ENCODE measurements at places on chromosomes 1 and 21.

- DNase-seq: no peak
Observed at GRCh38 chr1:17611991-17612390, 72.5 kb downstream of the ARHGEF10L start.

GRCh38 chr1:178442925-178443324 is 53.8 kb downstream of the CLEC20A start:
- DNase-seq: no peak

DNA sequence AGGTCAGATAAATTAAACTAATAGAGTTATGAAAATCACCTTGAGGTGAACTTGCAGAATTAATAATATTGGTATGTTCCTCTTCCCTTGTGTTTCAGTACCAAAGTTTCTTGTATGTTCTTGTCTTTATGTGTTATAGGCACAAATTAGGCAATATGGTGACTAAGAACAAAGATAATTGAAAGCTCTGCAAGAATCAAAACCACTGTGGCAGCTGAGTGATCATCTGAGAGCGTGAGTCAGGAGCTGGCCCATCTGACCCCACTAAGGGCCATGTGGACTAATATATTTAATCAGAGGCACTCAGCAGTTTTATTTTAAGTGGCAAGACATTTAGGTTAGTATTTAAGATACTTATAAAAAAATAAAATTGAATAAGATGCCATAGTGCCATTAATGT is 12.8 kb upstream of the CASQ2 start:
- DNase-seq: no peak

DNA sequence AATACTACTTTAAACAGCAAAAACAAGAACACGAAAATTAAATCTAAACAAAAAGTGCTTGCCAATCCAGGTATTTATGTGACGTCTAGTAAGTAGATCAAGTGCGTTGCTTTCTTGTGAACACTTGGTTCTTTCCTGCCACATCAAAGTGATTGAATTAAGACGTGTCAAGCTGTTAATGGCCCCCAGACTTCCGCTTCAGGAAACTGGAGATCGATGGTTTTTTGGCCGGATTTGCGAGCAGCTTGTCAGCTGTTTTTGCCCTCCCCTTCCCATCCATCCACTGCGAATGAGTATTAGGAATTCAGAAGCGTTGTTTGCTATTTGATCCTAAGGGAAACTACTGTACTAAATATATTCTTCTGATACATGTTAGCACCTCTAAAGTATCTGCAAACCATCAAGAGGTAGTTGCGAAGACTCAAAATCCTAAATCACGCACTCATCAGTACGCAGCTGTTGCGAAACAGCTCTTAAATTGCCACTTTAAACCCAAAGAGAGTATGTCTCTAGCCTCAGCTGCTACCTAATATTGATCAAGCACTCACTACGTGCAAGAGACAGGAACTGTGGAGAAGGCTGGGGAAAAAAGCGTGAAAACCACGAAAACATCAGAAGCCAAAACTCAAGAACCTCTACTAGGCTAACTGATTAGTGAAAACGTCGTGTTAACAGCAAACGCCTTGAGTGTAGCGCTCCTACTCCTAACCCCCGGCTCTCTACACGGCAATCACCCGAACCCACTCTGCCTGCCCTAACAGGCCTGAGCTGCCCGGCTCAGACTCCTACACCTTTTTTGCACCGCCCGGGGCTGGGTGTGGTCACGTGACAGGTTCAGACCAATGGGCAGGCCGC is 473 bp upstream of the BRDT start:
- no peak for DNase-seq

DNA sequence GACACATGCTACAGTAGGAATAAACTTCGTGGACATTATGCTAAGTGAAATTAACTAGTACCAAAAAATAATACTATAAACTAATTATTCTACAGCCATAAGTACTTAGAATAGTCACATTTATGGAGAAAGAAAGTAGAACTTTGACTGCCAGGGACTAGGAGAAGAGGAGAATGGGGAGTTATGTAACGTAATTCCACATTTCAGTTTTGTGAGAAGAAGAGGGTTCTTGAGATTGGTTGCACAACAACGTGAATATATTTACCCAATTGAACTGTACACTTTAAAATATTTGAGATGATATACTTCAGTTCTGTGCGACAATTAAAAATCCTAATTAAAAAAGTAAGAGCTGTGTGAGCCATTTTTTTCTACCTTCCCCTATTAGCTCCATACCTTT is 1412.9 kb downstream of the PLA2G4A start:
- DNase-seq: no peak

DNA sequence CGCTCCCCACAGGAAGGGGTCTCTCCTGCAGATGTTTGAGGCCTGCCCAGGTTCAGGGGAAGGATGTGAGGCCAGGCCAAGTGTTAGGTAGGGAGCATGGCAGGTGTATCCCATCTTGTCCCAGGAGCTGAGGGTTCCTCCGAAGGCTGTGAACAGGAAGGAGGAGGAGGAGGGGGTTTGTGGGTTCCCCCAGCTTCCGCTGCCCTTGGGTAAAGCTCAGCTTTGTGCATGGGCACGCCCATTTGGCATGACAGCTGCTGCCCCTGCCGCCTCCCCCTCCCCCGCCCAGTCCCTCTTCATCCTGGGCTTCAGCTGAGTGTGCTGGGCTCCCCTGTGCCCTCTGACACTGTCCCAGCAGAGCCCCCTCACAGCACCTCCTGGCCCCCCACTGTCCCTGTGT is 25.5 kb downstream of the TNFRSF8 start:
- DNase-seq: no peak

DNA sequence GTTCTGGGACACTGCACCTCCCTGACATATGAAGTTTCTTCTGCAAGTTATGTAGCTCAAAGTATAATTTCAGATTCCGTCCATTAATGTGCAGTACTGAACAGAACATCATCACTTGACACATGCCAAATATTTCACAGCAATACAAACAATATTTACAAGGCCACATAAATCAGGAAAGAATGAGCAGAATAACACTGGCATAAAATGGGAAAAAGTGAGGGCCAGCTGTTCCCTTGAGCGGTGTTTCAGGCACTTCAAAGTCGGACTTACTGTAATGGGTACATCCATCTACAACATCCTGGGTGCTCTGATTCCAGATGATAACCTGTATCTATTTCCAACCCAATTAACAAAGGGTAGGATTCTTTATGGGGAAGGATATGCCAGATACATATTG is 217.4 kb downstream of the APP start:
- no peak for DNase-seq

- DNase-seq: no peak
Observed at GRCh38 chr1:172882791-172883386, 167.9 kb downstream of the TNFSF18 start.

DNA sequence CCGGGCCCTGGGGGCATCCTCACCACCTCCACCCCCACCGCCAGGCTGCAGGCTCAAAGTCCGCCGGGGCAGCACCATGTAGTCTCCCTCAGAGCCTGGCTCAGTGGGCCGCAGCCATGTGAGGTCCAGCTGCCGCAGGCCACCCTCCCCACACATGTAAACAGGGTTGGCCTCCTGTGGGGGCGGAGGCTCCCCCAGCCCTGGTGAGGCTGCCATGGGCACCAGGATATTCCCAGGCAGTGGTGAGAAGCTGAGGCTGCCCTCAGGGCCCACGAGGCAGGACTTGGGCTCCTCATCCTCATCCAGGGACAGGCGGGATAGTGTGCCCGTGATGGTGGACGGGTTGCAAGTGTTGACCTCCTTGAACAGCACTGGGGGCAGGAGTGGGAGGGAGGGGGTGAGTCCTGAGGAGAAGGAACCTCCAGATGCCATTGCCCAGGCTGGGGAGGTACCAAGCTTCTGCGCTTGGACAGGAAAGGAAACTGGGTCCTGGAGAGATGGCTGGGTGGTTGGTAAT is 27.3 kb upstream of the COL16A1 start:
- no peak for DNase-seq

- DNase-seq: no peak
Observed at GRCh38 chr21:23585419-23585818, 2021.9 kb downstream of the MRPL39 start.

DNA sequence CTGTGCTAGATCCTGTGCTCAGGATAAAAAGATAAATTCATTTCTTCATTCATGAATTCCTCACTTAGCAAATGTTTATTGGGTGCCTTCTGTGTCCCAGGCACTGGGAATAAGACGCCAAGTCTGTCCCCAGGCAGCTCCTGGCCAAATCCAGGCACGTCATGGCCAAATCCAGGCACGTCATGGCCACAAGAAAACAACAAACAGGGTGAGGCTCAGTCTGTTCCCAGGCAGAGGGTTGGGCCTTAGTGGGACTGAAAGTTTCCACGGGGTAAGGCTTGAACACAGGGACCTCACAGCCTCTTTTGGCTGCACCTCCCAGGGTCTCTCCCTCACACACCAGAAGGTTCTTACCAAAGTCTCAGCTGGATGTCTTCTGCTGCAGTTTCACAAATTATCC is 95.7 kb downstream of the PAX7 start:
- no peak for DNase-seq

GRCh38 chr1:196774175-196774574 is 465 bp upstream of the CFHR3 start:
- DNase-seq: no peak

GRCh38 chr1:221084681-221085080 is 205.4 kb downstream of the HLX start:
- no peak for DNase-seq

DNA sequence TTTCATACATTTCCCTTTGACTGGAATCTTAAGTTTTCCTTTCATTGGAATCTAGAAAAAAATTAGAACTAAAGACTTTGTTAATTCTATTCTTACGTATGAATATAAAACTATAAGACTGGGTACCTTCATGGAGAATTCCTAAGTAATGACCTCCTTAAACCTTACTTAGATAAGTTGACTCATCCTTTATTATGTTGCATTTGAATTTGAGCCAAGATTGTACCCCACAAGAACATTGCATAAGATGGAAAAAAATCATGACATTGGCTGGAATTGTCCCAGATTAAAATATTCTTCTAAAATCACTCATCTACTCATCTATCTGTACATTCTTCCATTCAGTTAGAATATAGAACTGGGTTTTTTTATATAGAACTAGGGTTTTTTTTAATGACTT is 137.4 kb downstream of the C1orf21 start:
- no peak for DNase-seq

- no peak for DNase-seq
Observed at GRCh38 chr1:117795190-117795589, 134.2 kb downstream of the GDAP2 start.

DNA sequence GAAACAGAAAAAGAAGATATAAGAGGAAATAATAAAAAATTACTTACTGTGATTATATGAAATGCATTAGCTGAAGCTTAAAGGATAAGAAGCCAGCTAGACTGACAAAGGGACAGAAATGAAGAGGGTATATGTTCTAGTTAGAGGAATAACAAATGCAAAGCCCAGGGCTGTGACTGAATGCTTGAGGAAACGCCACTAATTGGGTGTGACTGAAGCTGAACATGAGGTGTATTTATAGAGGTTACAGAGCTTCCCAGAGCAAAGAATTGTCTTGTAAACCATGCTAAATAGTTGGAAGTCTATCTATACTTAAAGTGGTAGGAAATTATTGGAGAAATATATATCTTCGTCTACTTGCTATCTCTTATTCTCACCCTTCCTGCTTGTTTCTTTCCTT is 77.7 kb upstream of the PLPPR5 start:
- DNase-seq: no peak

DNA sequence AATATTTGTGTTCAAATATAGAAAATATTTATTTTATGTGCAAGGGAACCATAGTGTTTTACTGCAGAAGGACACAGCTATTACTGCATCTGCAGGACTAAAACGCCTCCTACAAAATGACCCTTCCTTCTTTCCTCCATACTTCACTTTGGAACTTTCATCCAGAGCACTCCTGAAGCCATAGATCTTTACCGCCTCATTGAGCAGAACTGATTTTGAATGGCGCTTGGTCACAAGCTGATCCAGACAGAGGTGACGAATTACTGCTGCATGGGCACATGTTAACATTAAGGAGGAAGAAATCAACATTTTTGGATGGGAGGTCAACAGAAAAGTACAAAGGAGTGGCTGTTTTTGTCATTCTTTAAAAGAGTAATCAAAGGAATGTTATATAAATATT is 931.6 kb downstream of the NCAM2 start:
- no peak for DNase-seq

Measured in stimulated activated CD8-positive, alpha-beta memory T cell treated with anti-CD3 and anti-CD28 coated beads, Interleukin-2, amount 100 ng/mL, for 1 hour (primary cell).